ENCODE measurements at places on chromosomes 2 and 18.

DNA sequence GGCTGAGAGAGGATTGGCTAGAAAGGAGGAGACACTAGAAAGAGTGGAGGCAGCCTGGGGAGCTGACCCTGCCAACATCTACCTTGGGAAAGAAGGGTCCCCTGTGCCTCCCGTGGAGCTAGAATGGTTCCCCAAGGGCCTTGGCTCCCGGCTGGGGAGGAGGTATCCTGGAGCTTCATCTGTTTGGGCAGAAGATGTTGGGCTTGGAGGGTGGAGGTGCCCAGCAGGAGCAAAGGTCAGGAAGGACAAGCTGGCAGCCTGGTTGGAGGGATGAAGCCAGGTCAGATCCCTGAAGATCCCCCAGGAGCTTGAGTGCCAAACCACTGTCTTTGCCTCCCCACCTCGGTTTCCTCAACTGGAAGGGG lies 2.9 kb downstream of the ATP6V1B1 start:
- no peak for DNase-seq

DNA sequence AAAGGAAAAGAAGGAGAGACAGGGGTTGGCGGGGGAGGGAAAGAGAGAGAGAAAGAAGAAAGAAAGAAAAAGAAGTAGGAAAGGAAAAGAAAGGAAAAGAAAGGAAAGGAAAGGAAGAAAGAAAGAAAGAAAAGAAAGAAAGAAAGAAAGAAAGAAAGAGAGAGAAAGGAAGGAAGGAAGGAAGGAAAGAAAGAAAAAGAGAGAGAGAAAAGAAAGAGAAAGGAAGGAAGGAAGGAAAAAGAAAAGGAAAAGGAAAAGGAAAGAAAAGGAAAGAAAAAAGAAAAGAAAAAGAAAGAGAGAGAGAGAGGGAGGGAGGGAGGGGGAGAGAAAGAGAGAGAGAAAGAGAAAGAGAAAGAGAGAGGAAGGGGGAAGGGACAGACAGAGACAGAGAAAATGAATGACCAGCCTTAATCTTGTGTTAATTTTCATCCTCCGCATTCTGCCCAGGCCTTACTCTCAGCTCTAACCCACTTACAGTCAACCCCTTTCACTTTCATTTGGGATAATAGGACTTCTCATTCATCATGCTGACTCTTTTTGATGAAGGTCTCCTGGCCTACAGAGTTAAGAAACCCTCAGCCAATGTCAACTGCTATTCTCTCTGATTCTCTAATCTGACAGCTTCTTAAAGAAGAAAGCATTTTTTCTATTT lies 207.3 kb downstream of the SUCLG1 start:
- DNase-seq: no peak

DNA sequence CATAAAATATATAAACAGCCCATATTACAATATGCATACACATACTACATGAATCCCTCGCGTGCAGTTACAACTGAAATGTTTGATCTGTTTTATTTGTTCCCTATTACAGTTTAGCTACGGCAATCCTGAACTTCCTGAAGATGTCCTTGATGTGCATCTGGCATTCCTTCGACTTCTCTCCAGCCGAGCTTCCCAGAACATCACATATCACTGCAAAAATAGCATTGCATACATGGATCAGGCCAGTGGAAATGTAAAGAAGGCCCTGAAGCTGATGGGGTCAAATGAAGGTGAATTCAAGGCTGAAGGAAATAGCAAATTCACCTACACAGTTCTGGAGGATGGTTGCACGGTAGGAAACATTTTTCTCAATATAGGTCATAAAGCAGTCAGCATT lies 36.4 kb downstream of the COL3A1 start:
- peak; percentile 59 for DNase-seq

GRCh38 chr2:215841175-215841816 lies 172.1 kb downstream of the MREG start:
- DNase-seq: no peak

DNA sequence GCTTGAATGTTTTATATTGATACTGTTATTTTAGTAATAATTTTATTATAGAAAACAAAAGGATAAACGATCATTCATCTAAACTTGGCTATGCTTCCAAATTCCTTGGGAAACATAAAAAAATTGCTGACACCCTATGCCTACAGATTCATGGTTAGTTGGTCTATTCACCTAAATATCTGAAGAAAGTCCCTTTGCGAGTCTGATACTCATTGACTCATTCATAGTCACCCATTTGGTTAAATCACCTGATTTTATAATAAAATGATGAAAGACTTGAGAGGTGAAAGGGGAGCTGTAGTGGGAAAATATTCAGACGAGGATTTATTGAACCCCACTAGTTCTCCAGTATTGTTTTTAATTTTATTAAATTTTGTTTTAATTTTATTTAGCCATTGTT lies 112.0 kb downstream of the PTPN4 start:
- DNase-seq: no peak

DNA sequence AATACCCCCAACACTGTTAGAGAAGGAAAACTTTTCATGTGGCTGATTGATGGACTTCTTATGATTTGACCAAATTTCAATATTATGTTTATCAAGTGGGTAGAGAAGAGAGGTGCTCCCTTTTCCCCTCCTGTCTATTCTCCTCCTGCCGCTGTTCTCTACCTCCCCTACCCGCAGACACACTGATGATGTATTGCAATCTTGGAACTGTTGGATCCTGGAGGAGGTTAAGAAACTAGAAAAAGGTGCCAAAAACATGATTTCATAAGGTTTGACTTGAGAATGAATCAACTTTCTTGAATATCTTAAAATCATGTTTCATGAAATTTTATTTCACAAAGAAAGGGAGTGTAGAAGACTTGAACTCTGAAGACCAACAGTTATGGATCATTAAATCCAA lies 125.8 kb downstream of the MEIS1 start:
- no peak for DNase-seq

GRCh38 chr2:118232796-118233195 lies 144.5 kb downstream of the INSIG2 start:
- no peak for DNase-seq

Data from umbilical cord (tissue), 2 donors.